ENCODE measurements at places on chromosomes 2 and 18. TPM values are rescaled to one million over a fixed set of nuclear protein-coding genes. Genes with fewer than 3 reads are reported as not detected.

TLX2 gene
- polyA plus RNA-seq = not detected

DNA sequence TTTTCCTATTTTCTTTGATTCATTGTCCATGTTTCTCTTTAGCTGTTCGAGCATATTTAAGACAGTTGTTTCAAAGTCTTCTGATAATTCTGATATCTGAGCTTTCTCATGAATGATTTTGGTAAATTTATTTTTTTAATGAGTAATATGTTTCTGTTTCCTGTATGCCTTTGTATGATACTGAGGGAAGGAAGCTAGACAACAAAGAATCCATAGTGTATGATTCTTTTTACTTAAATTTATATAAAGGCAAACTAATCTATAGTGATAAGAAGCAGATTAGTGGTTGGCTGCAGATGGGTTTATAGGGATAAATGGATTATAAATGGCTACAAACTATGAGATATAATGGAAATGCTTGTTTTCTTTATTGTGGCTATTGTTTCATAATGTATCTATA is 352.7 kb upstream of the CDH2 start:
- no peak for DNase-seq

- DNase-seq = no peak
Measured at GRCh38 chr18:78861116-78861515, 118.5 kb upstream of the SALL3 start.

DNA sequence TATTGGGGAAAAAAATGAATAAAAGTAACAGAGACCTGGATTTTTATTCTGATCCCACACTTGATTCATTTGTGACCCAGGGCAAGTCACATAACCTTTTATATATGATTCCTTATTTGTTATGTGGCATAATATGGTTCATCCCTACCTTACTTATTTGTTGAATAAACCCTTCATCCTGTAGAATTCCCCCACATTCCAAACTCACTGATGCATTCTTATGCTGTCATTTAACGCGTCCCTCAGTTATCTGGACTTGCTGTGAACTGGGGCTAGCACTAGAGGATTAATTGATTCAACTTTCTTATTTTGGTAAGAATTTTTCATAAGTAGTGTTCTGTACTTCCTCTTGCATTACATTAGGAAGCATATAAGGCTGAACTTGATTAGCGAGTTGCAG is 384.7 kb upstream of the RAB12 start:
- DNase-seq = no peak

GRCh38 chr2:236507393-236508085 is 62.1 kb upstream of the ACKR3 start:
- DNase-seq = peak; percentile 45

- DNase-seq = no peak
Measured at GRCh38 chr2:201930831-201931230, 102.8 kb upstream of the FZD7 start.

DNA sequence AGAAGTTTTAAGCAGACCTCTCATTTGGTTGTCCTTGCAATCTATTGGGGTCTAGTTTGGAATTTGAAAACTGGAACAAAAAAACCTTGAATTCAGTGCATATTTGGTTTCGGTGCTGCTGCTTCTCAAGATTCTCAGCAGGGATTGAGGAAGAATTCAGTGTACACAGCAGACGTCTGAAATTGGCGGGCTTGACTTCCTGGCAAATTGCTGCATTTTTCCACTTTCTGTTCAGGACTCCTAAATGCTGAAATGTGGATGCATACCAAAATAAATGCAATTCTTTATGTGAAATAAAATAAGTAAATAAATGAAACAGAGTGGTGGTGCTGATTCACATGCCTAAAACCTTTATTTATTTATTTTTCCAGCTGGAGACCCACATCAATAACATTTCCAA is 332.4 kb upstream of the KYNU start:
- no peak for DNase-seq
